ENCODE measurements at places on chromosomes 4 and X.

DNA sequence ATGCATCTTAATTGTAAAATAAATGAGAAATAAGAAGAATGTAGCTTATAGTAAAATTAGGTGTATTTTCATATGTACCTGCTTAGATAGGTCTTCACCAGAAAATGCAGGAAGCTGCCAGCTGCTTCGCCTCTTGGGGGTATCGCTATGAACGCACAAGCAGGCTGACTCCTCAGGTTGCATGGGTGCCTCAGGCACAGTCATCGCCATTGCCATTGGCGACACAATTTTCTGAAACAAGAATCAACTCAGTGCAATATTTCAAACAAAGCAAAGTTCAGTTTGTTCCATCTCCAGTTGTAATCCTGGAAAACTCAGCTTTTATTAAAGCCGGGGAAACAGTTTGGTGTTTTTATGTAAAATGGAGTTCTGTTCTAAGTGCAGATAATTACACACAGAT lies 29.7 kb downstream of the STOX2 start:
- no peak for DNase-seq

GRCh38 chr4:20273793-20274192 lies 22.1 kb downstream of the SLIT2 start:
- no peak for DNase-seq

- DNase-seq, result no peak
Measured at GRCh38 chrX:130097507-130098209, 12.6 kb downstream of the ELF4 start.

DNA sequence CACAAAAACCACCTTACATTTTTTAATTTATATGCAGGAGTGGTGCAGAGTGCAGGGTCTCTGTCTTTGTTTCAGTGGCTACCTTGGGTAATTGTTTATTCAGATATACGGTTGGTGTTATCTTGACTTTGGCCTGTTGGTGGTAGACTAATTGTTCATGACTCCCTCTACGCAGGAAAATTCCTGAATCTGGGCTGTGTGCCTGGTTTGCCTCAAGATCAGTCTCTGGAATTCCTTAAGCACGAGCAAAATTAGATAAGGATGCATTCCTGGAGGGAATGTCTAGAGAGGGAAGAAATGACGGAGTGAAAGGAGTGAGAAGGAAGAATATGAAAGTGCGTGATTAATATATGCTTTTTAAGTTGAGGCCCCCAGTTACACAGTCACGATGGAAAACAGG lies 576.9 kb upstream of the PCDH10 start:
- DNase-seq, result no peak

- no peak for DNase-seq
Measured at GRCh38 chr4:97300561-97300960, 842.7 kb downstream of the STPG2 start.

- peak; percentile 59 for DNase-seq
Measured at GRCh38 chr4:28378109-28378830, 1517.6 kb downstream of the STIM2 start.

DNA sequence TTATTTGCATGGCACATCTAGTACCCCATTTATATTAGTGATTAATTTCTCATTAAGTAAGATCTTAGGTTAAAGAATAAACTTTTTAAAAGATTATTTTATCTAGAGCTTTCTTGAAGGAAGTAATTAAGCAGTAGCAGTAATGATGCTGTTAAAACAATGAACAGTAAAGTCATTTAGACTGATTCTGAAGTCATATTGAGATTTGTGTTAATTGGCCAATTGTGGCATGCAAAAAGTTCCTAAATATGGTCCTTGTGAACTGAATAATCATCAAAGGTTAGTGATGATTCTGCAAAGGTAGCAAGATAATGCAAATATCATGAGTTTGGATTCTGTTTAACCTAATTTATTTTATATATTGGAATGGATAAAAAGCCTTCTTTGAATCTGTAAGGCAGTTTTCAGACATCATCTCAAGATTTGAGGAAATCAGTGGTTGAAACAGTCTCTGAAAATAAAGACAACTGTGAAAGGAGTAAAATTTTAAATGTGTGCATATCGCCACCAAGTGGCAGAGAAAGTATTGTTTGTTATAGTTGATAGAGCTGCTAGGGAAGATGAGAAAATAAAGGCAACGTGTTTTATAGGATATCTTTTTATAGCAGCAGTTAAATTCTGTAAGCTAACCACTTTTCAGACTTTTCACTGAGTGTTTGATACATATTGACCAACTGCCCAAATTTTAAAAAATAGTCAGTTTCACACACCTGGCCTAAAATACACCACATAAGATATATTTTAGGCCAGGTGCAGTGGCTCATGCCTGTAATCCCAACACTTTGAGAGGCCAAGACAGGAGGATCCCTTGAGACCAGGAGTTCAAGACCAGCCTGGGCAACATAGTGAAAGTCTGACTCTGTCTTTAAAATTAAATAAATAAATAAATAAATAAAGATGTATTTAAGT lies 79.6 kb downstream of the CCKAR start:
- peak; percentile 64 for DNase-seq

DNA sequence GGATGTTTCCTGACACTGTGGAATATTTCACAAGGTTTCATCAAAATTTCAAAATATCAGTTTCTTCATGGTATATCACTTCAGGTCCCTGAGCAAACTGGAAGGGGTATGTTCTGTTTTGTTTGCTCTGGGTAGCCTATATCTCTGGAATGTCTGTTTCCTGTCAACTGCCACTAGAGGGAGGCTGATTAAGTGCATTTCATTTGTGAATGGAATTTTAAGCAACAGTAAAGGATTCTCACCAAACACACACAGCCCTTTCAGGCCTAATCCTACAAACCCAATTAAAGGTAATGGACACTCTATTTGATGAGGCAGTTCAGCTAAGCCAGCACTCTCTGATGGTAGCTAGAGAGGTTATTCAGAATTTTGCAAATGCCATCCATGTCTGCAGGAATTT lies 307.1 kb downstream of the TEX13A start:
- peak; percentile 13 for DNase-seq

GRCh38 chr4:56186808-56187523 lies 200.3 kb downstream of the AASDH start:
- DNase-seq, result no peak

DNA sequence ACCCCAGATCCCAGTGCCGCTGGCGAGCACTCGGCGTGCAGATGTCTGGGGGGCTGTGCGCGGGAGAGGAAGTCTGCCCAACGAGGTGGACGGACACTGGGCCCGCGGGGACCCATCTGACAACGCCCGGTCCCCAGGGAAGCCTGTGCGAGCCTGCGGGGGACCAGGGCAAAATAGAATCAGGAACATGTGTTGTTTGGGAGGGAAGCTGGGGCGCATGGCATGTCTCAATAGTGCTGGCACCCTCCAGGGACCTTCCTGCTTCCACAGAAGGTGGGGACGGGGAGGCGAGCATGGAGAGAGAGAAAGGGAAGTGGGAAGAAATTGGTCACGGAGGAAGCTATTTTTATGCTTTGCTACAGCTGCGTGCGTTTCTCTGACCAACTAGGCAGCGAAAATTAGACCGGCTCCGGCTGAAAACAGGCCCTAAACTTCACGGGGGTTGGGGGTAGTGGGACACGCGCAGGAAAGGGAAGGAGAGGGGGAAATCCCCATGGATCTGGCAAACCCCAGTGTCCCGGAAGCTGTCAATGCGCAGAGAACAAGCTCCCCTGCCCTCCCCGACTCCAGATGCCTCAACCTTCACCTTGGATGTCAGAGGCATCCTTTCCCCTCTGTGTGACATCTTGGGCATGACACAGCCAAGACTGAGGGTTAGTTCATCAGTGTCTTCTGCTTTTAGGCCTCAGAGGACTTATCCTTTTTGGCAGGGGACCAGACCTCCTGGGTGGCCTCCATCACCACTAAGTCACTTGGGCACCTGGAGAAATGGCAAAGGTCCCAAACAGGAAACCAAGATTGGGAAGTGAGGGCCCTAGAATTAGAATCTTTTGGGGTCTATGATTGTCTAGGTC lies 169.8 kb upstream of the BCOR start:
- peak; percentile 31 for DNase-seq

GRCh38 chr4:80989921-80990544 lies 40.5 kb upstream of the BMP3 start:
- peak; percentile 77 for DNase-seq

DNA sequence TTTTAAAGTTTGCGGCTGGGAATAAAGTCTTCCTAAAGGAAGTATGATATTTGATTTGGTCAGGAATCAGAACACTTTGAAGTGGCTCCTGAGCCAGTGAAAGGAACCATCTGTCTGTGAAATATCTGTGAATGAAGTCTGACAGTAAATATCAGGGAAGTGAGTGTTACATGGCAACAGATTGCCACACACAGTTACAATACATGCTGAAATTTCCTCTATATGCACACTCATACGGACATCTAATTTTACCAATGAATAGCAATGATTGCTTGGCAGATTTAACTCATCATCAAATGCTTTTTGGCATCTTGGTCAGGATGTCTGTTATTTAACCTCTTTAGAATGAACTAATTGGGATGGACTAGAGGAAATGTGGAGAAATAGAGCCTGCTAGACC lies 1023.8 kb downstream of the FAT4 start:
- DNase-seq, result no peak

DNA sequence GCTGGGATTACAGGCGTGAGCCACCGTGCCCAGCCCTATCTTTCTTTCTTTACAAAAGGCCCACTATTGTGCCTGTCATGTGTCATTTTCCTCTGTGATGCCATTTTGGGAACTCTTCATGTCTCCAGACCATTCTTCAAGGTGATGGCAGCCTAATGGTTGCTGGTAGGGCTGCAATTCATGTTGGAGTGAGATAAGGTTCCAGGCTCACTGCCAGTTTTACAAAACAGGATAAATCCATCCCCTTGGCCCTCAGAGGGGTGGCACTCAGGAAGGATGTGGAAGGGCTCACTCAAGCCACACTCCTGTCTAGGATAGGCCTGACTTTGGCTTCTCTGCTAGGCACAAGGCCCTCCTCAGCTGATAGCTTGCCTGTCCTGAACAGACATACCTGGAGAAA lies 3.8 kb downstream of the TCEAL9 start:
- no peak for DNase-seq
